Mesothelial cell of epicardium (in vitro differentiated cells): ENCODE measurements at places on chromosomes 4 and X.
A peak's percentile ranks its signal among the peaks of the same experiment; 100 is the strongest.

DNA sequence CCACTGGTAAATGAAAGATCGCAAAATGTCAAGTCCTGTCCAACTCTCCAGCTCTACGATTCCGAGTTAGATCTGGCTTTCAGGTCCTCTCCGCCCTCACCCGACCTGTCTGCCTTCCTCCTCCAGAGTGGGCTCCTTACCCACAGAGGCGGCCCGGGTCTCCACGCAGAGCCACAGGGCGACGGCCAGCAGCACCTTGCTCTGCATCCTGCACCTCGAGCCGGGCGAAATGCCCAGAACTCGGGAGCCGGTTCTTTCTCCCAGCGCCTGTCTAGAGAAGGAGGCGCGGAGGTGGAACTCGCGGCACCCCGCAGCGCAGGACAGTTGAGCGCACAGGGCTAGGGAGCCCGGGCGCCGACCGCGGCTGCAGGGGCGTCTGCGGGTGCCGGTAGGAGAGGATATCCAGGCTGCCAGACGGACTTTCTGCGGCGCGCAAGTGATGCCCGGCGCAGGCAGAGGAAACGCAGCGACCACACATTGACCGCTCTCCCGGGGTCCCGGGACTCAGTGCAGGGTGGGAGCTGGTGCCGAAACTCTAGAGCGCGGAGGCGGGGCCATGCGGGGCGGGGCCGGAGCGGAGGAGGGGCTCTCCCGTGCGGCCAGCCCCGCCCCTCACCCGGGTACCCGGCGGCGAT is at the start of gene KDR:
TSS of gene KDR (minus strand) at position 509 of the 635 bp plus-strand sequence. CDS start at position 207, 302 bp downstream.
- DNase-seq = peak; percentile 67

DNA sequence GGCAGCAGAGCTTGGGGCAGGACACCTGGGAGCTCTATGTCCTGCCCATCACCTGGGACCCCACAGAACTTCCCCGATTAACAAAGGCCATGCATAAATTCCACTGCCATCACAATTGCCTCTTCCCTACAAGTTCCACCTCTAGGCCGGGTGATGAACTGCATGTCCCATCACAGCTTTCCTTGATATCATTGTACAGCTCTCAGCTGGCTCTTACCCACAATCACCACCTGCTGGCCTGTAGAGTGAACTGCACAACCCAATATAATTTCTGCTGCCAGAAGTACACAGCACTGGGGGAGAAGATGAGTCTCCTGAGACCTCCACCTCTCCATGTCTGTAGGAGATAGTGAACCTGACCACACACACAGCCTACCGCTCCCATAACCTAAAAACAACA is 285.0 kb upstream of the AADAT start:
- DNase-seq = no peak

- DNase-seq = no peak
Observed at GRCh38 chr4:68401231-68401630, 46.0 kb upstream of the TMPRSS11E start.

DNA sequence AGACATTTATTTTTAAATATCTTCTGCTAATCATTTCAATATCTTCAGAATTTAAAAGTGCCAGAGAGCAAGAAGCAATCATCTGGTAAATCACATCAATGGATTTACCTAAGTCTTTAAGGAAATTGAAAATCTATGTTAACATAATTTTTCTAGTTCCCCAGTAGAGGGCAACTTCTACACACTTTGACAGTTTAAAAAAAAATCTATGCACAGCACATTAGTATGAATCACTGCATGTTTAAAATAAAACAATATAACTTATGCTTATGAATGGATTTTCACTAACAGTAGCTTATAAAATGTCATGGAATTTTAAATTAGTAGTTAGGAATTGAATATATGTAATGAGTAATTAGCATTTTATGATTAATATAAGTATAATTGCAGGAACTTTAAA is 126.5 kb downstream of the REELD1 start:
- DNase-seq = no peak

DNA sequence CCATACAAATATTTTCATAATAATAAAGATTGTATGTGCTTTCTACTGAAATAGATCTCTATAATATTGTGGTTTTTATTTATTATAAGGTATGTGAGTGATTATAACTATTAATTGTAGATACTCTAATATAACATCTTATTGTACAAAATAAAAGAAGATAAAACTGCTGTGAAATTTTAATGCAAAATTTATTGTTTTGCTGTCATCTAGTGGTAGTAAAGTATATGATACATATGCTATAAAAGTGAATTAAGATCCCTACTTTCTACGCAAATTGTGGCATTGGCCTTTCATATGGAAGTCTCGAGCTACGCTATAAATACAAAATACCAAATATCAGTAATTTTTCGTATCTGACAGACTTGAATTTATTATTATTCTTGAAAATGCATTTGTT is 19.3 kb downstream of the YIPF7 start:
- no peak for DNase-seq

GRCh38 chr4:5143940-5144339 is 92.7 kb downstream of the STK32B start:
- DNase-seq = no peak

- no peak for DNase-seq
Observed at GRCh38 chrX:121781991-121782390, 734.6 kb downstream of the GLUD2 start.

DNA sequence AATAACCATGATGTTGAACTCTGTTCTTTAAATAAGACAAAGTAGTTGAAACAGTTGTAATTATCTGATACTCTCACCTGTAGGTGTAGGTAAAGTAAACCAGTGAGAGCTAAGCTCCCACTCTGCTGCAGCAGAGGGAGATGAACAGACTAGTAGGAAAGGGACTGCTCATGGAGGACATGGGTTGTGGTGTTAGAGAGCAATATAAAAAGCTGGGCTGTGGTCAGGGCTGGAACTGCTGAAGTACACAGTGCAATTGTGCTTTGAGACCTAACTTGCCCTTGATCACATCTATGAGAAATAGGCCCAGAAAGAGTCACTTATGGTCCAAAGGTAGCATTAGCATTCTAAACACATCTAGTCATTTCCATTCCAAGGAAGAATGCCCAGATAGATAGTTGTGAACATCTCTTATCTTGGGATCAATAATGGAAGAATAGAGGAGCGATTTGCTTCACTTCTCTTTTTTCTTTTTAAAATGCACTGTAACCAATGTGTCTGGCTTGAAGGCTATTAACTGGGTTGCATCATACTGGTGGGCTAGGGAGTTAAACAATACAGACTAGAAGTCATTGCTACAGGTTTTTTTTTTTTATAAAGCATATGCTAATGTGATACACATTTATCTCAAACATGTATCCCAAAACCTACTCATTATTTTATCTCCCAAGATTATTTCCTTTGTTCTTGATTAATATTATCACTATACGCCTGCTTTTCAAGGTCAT is 251.3 kb upstream of the CENPE start:
- DNase-seq = no peak

DNA sequence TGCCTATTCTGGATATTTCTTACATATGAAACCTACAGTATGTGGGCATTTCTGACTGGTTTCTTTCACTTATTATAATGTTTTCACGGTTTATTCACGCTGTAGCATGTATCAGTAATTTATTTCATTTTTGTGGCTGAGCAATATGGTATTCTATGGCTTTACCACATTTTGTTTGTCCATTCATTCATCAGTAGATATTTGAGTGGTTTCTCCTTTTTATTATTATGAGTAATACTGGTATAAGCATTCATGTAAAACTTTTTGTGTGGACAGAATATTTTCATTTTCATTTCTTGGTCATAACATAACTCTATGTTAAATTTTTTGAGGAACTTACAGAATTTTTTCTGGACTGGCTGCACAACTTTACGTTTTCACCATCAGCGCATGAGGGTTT is 122.7 kb upstream of the PABPC5 start:
- DNase-seq = no peak

- no peak for DNase-seq
Observed at GRCh38 chrX:55648434-55648833, 25.2 kb downstream of the FOXR2 start.

- no peak for DNase-seq
Observed at GRCh38 chrX:44012484-44013096, 39.4 kb upstream of the NDP start.
